GOT3 (cell line): ENCODE measurements at places on chromosomes 3 and 15.

DNA sequence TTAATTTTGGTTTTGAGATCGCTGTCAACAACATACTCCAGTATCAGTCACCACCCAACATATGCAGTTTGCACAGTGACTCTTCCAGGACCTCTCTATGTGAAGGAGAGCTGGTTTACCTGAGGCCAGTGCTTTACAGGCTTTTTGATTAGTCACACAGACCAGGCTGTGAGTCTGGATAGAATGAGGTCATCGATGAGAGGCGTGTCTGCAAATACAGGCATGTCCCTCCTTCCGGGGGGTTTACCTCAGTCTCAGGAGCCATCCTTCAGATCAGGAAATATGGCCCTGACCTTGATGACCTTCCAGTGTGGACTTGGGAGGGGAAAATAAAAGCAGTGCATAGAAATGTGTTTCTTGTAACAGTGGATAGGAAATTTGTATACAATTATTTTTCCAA is 46.9 kb downstream of the KBTBD12 start:
- no peak for DNase-seq

DNA sequence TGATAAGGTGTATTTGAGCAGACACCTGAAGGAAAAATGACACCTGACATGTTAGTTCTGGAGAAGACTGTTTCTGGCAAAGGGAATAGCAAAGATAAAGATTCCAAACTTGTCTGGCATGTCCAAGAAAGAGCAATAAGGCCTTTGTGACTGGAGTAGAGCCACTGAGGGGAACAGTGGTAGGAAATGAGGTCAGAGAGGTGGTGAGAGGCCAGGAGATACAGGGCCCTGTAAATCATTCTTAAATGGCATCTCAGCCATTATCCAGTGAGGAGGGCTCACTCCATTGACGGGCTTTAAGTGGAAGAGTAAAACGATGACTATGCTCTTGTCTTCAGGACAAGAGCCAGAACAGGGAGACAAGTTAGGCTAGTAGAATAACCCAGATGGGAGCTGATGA is 4.5 kb downstream of the SLC49A4 start:
- no peak for DNase-seq

DNA sequence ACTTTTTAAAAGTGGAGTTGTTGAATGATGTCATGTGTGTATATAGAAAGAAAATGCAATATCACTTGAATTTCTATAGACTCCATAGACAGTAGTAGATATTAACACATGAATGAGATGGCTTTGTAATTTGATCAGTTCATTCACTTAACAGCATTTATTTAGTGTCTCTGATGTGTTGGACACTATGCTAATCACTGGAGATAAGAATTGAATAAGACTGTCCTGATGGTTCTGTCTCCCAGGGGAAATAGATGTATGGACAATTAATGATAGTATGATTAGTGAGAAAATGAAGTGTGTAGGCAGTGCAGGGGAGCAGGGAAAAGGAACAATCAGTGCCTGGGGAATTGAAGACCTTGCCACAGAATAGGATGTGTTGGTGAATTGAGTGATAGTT is 72.9 kb downstream of the RIOX2 start:
- DNase-seq = no peak

GRCh38 chr3:197454014-197454413 is 101.8 kb downstream of the BDH1 start:
- no peak for DNase-seq

DNA sequence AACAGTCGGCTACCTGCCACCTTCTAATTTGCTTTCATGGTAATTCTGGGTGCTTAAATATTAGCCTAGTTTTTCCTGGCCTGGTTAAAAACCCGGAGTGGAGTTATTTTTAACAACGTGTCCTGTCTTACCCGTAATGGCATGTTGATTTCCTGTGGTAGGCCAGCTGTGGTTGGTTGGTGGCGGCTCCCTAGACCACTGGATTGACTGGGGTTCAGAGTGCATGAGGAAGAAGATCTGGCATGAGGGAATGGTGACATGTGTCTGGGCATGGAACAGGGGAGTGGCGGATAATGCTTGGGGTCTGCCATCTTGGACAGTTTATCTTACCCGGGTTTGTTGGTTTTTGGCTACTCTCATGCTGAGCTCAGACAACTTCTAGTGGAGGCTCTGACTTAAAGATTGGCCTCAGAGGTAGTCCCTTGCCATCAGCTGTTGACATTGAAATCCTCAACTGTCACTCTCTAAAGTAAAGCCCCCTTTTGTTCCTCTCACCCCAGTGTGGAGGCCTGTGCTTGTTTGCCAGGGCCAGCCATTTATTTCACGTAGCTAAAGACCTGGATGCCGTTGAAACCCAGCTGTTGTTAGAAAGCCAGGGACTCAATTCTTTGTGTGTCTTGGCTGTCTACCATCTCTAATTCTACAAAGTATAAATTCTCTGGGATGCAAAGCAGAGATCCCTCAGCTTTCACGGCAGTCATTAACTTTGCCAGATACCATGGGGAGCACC is 81.6 kb downstream of the DNASE1L3 start:
- no peak for DNase-seq

DNA sequence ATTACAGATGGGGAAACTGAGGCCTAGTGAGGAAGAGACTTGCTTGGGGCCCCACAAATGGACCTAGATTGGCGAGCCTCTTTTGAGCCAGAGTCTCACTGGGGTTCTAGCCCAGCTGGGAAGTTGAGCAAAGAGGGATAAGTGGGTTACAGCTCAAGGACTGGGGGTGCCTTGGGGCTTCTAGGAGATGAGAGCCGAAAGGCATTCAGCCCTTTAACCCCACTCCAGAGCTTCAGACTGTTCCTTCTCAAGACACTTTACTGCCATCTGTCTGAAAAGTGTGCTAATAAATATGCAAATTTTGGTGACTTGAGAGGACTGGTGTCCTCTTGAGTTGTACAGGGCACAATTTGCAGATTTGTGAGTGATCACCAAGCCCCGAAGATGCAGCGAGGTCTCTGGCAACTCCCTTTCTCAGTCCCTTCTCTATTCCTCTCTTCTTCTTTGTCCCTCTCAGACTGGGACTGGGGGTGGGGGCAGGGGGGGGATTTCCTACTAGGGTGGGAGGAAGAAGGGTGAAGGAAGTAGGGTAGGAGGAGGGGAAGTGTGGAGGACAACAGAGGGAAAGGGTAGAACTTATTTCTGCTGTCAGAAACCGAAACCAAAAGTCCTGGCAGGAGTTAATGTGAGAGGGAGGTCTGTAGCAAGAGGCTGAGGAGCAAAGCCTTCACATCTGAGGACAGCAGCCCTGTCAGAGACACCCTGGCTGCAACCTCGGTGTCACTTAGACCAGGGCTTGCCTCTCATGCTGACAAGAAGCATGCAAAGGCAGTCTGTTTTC is 16.2 kb upstream of the ANKDD1A start:
- DNase-seq = no peak
